A549 treated with RU486 at 1 μM for 4 hours (cell line): ENCODE measurements at places on chromosomes 1 and 21. TPM values are rescaled to one million over a fixed set of nuclear protein-coding genes. Genes with fewer than 3 reads are reported as not detected.

The VSIG8 gene
- 0.07 TPM in 1 of 5 replicates, not detected in the others for total RNA-seq

The TRIM33 gene
- total RNA-seq: 11.2 to 15.4 TPM (median 12.3 TPM) in 5 replicates

The CR1L gene
- 0.74 TPM in 1 of 5 replicates, not detected in the others for total RNA-seq

The KPRP gene
- not detected in 5 replicates for total RNA-seq

The RIMS3 gene
- 0.46 to 1.1 TPM (median 0.91 TPM) in 5 replicates for total RNA-seq

The PROX1 gene
- total RNA-seq: 0.05 to 0.16 TPM (median 0.13 TPM) in 5 replicates

The OR2T35 gene
- not detected in 5 replicates for total RNA-seq
